ENCODE measurements at places on chromosomes 5 and 9. TPM values are rescaled to one million over a fixed set of nuclear protein-coding genes. Genes with fewer than 3 reads are reported as not detected.

DNA sequence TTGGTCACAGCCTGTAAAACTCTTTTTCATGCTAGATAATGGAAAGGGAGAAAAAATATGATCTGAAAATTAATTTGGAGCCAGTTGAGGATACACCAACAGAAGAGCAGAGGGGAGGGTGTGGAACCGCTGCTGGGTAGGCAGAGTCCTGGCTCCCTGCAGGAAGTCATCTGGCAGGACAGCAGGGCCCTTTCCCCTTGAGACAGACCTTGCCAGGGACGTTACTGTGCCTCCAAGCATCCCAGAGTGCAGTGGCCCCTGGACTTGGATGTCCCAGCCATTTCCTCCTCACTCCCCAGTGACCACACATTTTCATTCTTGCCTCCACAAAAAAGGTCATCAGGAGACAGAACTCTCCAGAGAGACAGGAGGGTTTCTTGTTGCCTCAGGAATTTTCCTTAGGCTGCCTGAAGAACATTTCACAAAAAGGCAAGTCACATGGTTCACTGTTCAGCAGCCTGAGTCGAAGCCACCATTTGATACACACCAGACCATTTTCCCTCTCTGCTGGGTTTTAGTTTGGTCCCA is 5.9 kb downstream of the TRPM3 start:
- DNase-seq = no peak

DNA sequence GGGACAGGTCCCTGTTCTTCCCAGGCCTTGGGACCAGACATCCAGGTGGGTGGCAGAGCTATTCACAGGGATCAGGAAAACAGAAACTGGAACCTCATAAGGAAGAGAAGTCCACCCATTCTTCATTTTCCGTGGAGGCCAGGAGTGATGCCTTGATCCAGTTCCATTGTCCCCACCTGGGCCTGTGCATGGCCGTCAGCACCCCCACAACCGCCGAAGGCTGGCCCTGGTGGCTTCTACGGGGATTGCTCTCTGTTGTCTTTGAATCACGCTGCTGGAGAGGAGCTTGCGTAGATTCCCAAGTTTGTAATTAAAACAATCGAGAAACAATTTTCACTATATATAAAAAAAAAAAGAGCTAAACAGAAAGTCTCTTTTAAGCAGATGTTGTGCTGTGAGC is 134.4 kb downstream of the MVB12B start:
- DNase-seq = no peak

DNA sequence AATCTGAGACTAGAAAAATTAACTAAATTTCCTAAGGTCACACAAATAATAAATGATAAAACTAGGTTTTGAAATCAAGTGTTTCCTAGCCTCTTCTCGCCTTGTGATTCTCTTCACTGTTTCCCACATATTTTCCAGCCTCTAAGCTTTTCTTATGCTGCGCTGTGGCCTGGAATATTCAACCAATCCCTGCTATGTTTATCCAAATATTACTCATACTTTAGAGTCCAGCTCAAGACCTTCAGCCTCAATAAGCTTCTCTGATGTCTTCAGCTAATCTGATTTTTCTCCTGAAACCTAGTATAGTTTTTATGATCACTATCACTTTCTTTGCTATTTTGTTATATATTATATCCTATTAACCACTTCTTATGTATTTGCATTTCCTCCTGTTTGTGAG is 303.1 kb upstream of the CDH6 start:
- no peak for DNase-seq

DNA sequence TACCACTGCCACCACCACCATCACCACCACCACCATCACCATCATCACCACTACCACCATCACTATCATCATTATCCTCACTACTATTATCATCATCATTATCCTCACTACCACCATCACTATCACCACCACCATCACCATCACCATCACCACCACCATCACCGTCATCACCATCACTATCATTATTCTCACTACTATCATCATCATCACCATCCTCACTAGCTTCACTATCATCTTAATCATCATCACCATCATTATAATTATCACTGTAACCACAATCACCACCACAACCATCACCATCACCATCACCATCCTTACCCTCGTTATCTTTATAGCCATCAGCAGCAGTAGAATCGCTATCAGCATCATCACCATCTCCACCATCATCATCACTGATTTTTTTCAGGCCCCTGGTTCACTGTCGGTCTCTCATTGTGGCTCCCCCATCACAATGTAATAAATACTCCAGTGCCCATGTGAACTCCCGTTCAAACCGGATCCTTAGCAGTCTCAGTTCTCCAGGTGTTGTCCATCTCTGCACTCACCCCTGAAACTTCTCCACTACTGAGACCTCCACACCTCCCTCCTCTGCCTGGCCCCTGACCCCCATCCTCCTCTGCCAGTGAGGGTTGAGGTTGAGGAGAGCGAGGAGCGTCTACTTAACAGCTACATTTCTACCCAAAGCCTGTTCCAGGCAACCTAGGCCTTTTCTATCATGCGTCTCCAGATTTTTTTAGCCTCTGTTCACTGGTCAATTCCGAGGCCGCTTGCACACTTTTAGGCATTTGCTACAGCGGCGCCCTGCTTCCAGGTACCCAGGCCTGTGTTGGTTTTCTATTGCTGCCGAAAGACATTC is 238.2 kb downstream of the PBX3 start:
- DNase-seq = no peak

- DNase-seq = no peak
Observed at GRCh38 chr5:72733810-72734209, 82.7 kb upstream of the TNPO1 start.

DNA sequence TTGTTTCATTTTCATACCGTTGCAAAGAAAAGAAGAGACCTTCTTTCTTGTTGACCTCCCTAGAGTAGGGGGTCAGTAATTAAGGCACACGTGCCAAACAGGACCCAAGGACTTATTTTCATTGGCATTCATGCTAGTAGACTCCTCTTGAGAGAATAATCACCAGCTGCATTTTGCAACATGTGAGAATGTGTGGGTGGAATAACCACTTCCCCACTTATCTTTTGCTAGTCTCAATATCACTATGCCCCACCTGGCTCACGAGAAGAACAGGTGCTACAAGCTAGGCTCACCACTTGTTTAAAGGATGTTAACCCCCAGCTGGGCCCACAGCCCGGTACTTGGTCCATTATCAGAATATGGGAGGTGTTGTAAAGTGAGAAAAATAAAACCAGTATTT is 460.7 kb upstream of the MEF2C start:
- no peak for DNase-seq

- no peak for DNase-seq
Observed at GRCh38 chr5:180214870-180215770, 6.1 kb upstream of the RASGEF1C start.

- no peak for DNase-seq
Observed at GRCh38 chr9:98514841-98515240, 193.9 kb downstream of the GABBR2 start.

DNA sequence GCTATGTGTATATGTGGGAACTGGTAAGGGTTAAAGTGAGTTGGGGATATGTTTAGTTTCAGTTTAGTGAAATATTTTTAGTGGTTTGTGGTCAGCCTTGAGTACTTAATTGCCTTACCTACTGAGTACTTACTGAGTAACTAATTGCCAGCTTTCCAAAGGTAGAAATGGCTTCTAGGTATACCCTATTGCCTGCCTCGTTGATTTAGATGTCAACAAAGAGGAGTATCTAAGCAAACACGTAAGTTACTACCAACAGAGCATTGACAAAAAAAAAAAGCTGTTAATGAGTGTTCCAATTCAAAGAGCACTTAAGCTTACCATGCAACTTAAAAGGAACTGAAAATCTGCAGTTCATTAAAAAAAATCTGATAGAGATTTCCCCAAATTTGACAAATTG is 8.8 kb downstream of the ATP10B start:
- no peak for DNase-seq

GRCh38 chr5:112878101-112878500 is 17.0 kb downstream of the SRP19 start:
- no peak for DNase-seq

DNA sequence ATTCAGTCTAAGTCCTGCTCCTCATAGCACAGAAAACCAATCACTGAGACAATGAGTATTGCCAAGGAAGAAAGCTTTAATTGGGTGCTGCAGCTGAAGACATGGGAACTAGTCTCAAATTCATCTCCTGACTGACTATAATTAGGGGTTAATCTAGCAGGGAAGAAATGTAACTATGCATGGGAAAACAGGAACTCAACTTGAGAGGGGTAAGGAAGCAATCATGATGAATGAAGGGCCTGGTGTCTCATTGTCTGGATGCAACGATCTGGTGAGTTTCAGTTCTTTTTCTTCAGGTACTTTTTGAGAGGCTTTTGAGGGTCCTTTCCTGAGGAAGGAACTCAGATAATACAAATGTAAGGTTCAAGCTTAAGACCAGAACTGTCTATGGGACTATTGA is 24.0 kb upstream of the OCLN start:
- no peak for DNase-seq

Gene LCN15
- not detected for polyA plus RNA-seq

DNA sequence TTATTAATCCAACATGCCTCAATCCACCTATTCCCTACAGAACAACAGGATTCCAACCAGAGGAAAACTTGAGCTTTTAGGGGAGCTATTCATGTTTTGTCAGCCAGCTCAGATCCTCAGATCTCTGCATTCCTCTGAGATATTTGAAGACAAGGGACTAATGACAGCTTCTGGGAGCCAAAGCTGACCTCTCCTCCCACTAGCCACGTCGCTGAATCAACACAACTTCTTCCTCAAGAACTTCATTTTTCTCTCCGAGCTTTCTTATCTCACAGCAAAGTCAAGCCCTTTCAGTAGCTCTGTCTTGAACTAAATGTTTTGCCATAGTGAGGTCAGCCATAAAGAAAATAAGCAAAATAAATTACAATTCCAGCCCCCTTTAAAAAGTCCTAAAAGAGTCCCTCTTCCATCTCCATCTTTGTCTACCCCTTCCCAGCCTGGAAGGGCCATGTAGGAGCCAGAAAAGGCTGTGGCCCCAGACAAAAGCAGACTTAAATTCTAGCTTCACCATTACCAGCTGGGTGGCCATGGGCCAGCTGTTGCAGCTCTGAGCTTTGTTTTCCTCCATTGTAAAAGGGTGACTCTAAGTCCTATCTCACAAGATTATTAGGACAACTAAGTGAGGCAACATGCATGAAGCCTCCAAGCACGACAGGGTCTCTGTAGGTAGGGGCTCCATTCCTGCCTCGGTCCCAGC is 65.0 kb downstream of the HSD17B3 start:
- no peak for DNase-seq
